ENCODE measurements at places on chromosomes 13 and 19. TPM values are rescaled to one million over a fixed set of nuclear protein-coding genes. Genes with fewer than 3 reads are reported as not detected.

UTP14C gene
- total RNA-seq, result 23.4 TPM

- no peak for DNase-seq
These were observed 1174.9 kb downstream of the PCDH17 start for GRCh38 chr13:58806401-58806800.

DNA sequence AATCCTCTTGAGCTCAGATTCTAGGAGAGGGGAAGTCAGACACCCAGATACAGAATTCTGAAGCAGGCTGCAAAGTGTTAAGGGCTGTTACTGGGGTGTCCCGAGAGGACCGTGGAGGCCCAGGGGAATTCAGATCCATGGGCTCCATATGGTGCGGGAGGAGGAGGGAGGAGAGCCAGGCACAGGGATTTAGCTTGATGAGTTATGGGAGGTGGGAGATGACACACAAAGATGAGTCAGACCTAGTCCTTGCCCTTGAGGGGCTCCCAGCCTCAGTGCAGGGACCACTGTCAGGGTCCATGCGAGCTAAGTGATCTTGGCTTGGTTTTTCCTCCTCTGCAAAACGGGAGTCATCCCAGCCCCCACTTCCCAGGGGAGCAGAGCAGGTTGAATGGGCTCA is 14.4 kb upstream of the GIPR start:
- no peak for DNase-seq

ZNF724 gene
- total RNA-seq, result 1.5 TPM

DNA sequence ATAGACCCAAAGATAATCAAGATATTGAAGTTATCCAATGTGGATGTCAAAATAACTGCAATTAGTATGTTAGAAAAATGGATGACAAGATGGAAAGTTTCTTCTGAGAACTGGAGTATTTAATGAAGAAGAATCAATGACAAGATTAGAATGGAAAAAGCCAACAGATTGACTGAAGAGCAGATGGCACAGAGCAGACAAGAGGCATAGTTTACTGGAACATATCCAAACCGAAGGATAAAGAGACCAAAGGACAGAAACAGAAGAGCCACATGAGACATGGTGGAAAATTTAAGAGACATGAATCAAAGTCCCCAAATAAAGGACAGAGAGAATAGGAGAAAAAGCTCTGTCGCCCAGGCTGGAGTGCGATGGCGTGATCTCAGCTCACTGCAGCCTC is 89.6 kb upstream of the RXFP2 start:
- no peak for DNase-seq

DNA sequence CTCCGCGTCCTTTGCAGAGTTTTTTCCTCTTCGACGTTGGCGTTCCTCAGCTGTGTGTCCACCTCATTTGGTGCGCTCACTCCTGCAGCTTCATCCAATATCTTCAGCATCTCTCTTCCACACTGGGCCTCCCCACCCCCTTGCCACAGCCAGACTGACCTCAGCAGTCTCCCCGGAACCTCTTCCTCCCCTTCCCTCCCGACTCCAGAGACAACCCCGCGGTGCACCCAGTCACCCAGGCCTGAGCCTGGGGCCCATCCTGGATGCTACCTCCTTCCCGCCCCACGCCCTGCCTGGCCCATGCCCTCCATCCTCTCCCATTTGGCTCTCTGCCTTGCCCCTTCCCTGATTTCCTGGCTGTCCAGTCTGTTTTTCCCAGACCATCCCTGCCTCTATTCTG is 8.1 kb upstream of the C5AR2 start:
- no peak for DNase-seq

DNA sequence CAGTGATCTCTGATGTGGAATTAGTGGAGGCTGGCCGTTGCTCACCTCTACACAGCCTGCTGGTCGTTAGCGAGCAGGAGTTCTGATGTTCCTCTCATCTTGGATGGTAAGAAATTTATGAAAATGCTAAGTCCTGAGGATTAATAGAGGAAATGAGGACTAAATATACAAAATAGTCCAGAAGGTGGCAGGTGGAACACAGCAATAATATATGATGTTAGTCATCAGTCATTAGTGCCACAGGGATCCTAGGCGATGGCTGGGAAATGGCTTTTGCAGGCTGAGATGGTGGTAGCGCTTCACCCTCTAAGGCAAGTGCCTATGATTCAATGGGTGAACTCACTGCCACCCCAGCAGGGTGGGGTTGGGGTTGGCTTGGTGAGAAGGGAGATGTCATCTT is 338.6 kb upstream of the TMTC4 start:
- no peak for DNase-seq

- DNase-seq, result no peak
These were observed 23.4 kb downstream of the MBD3L2B start for GRCh38 chr19:6997679-6998445.

PSG11 gene
- total RNA-seq, result not detected

OR7A5 gene
- not detected for total RNA-seq

MBD3L3 gene
- not detected for total RNA-seq

GRCh38 chr19:43465468-43466120 is at the start of gene LYPD3:
Gene LYPD3 (minus strand): TSS chr19:43465608. CDS start chr19:43465571, 37 bp downstream.
- DNase-seq, result no peak

FOSB gene
- total RNA-seq, result 1.6 TPM

ZNF429 gene
- 41.5 TPM for total RNA-seq

PPAN gene
- total RNA-seq, result 31.8 TPM

SYCN gene
- not detected for total RNA-seq

ADPRHL1 gene
- 2.0 TPM for total RNA-seq

DIAPH3 gene
- 0.67 TPM for total RNA-seq

FUT1 gene
- total RNA-seq, result 2.2 TPM
